ENCODE measurements at places on chromosomes 6 and 20.

GRCh38 chr6:7523922-7524321, 17.5 kb upstream of the DSP start:
- DNase-seq, result no peak

DNA sequence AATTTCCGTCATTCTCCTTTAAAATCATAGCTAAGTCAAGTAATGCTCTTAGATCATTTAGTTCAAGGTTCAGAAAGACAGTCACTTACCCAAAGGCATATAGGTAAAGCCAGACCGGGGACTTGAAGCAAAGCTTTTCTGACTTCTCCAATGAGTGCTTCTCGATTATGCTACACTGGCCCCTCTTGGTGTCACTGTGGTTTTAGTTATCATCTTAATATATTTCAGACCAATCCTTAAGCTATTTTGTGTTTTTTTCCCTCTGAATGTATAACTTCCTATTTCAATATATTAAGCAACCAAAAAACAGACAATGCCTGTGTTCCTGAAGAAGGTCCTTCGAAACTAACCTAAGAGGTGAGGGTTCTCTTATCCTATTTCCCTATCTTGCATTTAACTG, 3.9 kb downstream of the PRDM1 start:
- DNase-seq, result no peak

GRCh38 chr20:44809380-44810060, 826 bp downstream of the RIMS4 start:
- no peak for DNase-seq

DNA sequence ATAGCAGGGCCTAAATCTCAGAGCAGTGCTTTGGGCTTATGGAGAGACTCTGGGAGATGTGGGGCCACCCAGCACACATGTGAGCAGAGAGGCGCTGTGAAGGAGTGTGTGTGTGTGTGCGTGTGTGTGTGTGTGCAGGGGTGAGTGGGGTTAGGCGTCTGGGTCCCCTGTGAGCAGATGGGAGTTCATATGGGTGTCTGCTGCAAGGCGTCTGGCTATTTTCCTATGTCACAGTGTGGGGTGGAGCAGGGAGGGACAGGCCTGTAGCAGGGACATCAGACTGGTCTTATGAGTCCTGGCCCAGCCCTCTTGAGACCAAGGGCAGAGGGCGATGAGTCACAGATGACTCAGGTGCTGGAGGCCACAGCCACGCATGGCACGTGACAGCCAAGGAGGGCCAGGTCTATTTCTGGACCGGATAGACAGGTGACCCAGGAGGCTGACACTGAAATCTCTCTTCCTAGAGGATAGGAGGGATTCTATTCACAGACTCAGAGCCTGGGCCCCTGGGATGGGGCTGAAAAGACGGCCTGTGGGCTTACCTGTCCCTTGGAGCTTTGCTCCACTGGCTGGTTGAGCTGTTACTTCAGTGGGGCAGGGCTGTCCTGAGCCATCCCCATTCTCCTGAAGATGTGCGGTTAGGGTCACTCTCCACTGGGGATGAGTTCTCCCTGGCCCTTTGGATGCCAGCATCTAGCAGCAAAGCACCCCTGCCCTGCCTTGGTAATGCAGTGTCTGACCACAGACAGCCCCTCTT, 28.9 kb downstream of the VEGFA start:
- no peak for DNase-seq

- no peak for DNase-seq
Observed at GRCh38 chr6:30494291-30494861, 5.1 kb downstream of the HLA-E start.
